ENCODE measurements at places on chromosomes 5 and 9.

- DNase-seq: no peak
Observed at GRCh38 chr5:69335341-69335935, 2.8 kb upstream of the CCDC125 start.

DNA sequence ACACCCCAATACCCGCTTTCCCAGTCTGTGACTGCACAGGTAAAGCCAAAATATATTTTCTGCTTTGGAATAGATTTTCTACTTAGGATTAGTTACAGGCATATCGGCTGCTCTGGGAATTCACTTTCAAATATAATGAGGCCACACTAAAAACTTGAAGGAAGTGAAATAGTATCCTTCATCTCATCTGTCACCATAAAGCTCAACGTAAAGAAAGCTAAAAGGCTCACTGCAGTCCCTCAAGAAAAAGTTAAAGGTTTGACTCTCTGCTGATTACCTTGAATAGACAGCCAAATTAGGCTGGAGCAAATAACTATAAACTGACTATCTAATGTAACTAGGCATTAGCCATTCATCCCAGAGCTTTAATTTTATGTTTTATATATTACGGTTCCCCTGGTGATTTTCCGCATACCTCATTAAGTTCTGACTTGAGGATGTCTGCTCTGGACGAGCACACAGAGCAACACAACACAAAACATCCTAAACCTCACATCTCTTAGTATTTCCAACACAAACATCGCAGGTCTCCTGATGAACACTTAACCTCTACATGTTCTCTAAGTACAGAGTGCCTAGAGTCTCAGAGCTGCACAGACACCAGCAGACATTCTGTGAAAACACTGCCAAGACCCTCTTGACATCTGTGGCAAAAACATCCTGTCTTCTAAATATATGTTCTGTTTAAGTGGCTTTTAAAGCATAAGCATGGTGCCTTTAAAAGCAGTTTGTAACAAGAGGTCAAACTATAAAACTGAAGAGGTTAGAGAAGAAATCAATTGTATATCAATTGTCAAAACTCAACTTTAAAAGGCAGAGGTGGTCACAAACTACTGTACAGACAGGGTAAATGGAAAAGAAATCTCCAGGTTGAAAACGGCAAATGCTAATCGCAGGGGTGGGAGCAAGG is 35.4 kb downstream of the ELAVL2 start:
- no peak for DNase-seq

GRCh38 chr5:174765540-174765939 is 41.2 kb downstream of the MSX2 start:
- no peak for DNase-seq

DNA sequence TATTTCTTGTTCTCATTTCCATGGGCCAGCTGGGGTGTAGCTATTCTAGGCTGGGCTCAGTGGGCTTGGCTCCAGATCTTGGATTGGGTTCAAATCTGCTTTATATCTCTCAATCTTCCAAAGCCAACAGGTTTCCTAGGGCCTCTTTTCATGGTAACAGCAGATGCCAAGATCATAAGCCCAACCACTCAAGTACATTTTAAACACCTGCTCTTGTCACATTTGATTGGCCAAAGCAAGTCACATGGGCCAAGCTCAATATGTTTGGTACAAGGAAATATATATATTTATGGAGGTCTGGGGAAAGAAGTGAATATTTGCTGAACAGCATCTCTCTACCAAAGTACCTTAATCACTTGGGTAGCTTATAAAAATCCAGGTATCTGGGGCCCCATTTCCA is 49.5 kb downstream of the MRRF start:
- no peak for DNase-seq

DNA sequence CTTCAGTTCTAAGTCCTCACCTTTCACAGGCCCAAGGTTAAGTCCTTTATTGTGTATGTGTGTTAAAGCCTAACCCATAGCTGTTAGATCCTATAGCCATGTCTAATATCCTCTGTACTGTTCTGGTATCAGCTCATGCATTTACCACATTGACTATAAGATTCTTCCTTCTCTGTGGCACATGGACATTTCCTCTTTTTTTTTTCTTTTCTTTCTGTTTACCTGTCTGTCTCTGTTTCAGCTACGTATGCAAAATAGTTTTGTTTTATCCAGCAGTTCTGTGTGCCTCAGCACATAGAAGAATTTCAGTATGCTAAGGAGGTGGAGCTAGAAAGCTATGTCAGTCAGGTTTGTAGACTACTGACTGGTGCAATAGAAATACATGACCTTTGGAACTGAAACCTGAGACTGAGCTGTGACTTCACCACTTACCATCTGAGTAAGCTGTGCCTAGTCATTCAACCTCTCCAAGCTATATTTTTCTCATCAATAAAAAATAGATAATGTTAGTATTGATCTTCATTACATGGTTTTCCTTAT is 155.6 kb upstream of the VLDLR start:
- no peak for DNase-seq

DNA sequence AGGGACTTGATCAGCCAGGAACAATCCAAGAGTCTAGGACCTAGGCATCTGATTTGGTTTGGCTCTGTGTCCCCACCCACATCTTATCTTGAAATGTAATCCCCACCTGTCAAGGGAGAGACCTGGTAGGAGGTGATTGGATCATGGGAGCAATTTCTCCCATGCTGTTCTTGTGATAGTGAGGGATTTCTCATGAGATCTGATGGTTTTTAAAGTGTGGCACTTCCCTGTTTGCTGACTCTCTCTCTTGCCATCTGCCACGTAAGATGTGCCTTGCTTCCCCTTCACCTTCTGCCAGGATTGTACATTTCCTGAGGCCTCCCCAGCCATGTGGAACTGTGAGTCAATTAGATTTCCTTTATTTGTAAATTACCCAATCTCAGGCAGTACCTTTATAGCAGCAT is 201.7 kb upstream of the ACTBL2 start:
- no peak for DNase-seq

- DNase-seq: no peak
Observed at GRCh38 chr5:124614105-124614504, 132.3 kb downstream of the ZNF608 start.

- no peak for DNase-seq
Observed at GRCh38 chr5:116629168-116629567, 54.5 kb upstream of the SEMA6A start.

DNA sequence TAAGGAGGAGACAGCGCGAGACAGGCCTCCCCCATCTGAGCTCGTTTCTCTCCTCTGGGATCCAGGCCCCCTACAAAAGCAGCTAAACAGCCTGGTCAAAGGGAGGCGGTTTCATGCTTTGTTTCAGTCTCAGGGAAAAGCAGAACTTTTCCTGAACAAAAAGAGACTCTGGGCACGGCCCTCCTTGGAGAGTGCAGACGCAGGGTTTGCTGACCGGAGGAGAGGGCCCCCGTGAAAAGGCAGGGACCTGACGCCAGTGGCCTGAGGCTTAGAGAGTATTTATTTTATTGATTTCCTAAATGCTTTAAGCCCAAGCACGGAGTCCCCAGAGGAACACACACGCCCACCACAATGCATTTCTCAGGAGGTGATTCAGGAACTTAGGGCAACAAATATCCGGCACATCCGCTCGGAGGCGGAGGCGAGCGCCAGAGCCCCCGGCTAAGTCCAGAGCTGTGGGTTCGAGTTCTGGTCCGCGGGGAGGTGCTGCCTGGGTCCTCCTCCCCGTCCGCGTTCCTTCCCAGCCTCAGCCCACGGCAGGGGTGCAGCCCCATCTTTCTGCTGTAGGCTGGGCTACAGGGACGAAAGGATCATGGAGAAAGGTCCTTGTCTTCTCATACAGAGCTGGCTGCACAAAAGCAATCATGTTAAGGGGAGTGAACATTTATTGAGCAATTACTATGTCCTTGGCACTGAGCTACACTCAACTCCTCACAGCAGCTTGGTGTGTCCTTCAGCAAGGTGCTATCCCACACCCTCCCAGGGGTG is 40.0 kb downstream of the PTGES start:
- DNase-seq: no peak

DNA sequence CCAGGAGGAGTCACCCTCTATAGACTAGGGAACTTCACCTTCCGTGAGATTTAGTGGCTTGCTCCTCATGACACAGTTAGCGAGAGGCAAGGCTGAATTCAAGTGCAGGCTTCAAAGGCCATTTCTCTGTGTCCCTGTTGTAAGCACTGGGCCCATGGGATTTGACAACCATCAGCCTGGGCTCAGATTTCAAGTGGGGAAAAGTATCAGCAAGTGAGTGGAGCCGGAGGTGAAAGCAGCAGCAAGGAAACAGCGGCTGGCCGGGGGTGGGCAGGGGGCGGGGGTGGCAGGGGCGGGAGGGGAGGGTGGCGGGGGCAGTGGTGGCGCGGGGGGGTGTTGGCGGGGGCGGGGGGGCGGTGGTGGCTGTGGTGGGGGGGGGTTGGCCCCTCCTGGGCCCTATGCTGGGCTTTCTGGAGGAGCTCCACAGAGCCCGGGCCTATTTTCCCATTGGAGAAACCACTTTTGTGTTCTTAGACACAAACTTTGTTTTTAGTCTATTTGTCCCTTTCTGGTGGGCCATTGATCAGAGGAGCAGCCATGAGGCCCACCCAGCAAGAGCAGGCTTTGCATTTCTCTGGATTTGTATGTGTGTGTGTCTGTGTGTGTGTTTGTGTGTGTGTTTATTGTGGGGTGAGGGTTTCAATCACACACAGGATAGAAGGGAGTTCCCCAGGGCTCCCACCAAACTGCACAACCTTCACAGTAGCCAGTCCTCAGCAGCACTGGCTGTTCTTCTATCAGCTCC is 165.4 kb upstream of the RAI14 start:
- no peak for DNase-seq

GRCh38 chr5:16192311-16192710 is 12.7 kb upstream of the MARCHF11 start:
- DNase-seq: no peak

DNA sequence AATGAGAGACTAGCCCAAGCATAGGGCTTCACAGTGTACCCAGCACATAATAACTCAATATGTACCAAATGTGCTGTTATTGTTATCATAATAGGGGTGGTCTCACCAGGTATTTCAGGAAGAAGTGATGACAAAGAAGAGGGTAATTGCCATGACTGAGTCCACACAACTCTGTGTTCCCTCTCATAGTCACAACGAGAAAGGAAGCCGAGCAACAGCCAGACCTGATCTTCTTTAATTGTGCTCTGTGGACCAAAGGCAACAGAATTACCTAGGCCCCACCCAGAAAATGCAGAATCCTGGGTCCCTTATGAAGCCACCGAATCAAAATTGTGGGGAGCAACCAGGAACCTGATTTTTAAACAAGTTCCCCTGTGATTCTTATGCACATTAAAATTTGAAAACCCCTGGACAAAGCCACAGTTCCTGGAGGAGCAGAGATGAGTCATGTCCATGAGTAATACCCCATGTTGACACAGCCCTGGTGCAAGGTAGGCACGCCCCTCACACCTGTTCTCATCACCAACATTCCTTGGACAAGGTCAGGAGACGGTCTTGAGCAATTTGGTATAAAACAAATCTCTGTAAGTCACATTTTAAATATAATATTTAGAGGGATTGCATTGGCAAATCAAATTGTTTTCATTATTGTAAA is 5.2 kb downstream of the FGF1 start:
- DNase-seq: no peak

DNA sequence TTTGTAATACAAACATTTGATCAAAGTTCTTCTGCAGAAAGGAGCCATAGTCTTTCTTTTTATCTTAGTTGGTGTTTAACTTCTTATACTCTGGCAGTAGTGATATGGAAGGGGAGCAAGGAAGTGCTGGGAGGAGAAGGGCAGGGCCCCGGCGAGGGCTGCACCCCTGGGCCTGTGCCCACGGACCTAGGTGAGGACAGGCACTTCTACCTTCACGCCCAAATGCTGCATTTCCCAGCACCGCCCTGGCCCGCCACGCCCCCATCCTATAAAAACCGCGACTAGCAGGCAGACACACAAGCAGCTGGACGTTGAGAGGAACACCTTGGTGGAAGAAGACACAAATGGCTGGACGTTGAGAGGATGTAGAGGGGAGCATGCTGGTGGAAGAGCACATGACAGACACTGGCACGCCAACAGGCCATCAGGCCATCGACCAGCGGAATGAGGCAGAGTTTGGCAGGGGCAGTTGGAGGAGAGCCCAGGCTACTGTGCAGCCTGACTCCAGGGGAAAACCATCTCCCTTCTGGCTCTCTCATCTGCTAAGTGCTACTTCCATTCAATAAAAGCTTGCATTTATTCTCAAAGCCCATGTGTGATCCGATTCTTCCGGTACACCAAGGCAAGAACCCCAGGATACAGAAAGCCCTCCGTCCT is 81.5 kb upstream of the C9orf72 start:
- no peak for DNase-seq

DNA sequence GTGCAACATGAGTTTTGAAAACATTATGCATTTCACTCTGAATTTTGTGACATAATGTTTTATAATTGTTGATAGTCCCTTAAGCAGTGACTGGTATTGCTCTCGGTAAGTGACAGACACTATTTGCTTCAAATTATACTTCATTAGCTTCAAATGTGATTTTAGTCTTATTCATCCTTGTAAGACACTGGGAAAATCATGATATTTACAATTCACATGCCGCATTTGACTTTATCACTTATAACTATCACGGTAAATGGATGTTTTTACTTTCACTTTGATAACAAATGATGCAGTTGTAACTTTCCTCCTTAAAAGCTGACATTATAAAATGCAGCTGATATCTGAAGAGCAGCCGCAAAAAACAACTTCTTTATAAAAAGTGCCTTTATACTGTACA is 44.1 kb upstream of the ITGA2 start:
- no peak for DNase-seq

- no peak for DNase-seq
Observed at GRCh38 chr5:107874795-107875194, 204.1 kb upstream of the EFNA5 start.

- no peak for DNase-seq
Observed at GRCh38 chr9:94622087-94622800, 17.1 kb downstream of the FBP1 start.

- DNase-seq: no peak
Observed at GRCh38 chr9:95086564-95086955, 230.9 kb downstream of the FANCC start.

GRCh38 chr5:35003018-35003957 is 44.5 kb downstream of the AGXT2 start:
- DNase-seq: peak; percentile 7

- no peak for DNase-seq
Observed at GRCh38 chr9:134275375-134275774, 50.9 kb upstream of the RXRA start.

GRCh38 chr5:95725937-95726810 is 5.0 kb upstream of the RHOBTB3 start:
- DNase-seq: no peak

GRCh38 chr5:51860532-51861018 is 477.3 kb downstream of the ISL1 start:
- DNase-seq: no peak

Data from stimulated activated CD4-positive, alpha-beta T cell treated with anti-CD3 and anti-CD28 coated beads, Interleukin-1b, Interleukin-23, amount 100 ng/mL, for 1 hour (primary cell).